Stimulated activated CD4-positive, alpha-beta T cell treated with anti-CD3 and anti-CD28 coated beads, Interleukin-4, amount 100 ng/mL, for 24 hours (primary cell): ENCODE measurements at places on chromosomes 5 and 9.

GRCh38 chr5:158502686-158503085 is 597.0 kb downstream of the EBF1 start:
- DNase-seq: no peak

GRCh38 chr5:56686337-56687195 is 128.8 kb upstream of the MAP3K1 start:
- no peak for DNase-seq

DNA sequence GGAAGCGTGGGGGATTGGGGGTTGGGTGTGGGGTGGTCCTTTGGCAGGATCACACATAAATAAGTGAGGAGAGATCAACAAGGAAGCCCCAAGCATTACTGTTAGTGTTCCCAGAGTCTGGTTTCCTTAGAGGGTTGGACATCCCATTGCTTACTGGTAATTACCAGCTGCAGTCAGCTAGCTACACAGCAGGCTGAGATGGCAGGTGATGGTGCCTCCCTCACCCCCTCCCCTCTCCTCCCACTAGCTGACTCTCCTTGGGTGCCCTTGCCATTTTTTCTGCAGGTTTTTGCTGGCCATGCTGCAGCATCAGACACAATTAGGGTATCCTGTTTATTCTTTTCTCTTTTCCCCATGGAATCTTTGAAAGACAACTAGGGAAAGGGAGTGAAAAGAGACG is 107.5 kb upstream of the TLR4 start:
- no peak for DNase-seq

- no peak for DNase-seq
Measured at GRCh38 chr5:11468334-11469039, 435.8 kb downstream of the CTNND2 start.

DNA sequence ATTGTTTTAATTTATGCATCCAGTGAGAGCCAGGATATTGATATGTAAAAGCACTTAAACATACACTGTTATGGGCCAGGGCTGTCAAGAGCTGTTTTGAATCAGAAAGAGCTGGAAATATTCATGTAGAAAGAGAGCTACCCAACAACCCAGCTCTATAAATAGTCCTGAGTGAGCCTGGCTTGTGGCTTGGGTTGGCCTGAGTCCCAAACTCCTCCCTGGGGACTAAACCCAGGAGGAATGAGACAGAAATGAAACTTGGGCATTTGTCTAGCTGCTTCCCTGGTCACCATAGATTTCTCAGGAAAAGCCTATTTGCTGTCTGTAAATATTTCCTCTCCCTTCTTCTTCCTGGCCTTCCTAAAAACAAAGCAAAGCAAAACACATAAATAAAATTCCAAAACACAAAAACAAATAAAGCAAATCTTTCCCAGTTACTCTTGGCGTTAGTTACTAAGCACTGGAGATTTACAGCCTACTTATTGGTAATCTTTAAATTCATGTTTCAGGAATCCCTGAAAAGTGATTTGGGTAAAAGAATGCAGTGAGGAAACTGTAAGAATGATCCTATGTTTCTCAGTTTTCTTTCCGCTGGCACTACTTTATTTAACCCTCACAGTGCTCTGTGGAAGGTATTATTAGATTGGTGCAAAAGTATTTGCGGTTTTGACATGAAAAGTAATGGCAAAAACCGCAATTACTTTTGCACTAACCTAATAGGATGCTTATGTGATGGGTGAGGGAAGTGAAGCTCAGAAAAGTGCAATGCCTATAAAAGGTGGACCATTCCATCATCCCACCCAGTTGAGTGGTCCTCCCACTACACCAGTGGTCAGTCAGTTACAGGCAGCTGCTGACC is 111.8 kb downstream of the CARTPT start:
- DNase-seq: no peak

GRCh38 chr5:146331423-146331822 is 7.2 kb upstream of the POU4F3 start:
- DNase-seq: no peak

- no peak for DNase-seq
Measured at GRCh38 chr5:180644825-180645273, 4.6 kb downstream of the FLT4 start.

DNA sequence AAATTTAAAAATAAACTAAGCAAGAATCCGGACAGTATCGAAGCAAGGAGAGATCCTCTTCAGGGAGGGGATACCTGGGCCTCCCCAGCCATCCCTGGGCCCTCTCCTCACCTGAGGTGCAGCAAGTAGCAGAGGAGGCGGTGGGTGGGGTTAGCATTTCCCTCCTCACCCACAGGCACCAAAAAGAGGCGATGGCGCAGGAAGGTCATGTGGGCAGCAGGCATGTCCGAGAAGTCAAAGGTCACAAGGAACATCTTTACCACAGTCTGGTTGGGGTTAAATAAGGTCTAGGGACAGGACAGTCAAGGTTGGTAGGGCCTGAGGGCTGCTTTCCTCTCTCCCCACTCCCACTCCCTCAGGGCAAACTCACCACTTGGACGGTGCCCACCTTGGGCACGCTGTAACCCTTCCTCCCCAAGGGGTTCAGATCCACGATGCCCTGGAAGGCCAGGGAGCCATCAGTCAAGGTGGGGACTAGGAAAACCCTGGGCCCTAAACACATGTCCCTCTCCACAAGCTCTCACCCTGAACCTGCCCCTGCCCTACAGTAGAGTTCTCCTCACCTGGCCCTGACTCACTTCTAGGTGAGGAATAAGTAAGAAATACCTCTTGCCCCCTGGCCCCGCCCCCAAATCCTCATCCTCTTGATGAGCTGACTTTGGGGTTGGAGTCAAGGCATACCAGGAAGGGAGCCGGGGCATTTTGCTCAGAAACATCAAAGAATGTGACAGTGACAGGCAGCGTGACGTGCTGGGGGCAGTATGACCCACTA is 2.8 kb upstream of the STOML2 start:
- no peak for DNase-seq
